ENCODE measurements at places on chromosomes 7 and 10.

DNA sequence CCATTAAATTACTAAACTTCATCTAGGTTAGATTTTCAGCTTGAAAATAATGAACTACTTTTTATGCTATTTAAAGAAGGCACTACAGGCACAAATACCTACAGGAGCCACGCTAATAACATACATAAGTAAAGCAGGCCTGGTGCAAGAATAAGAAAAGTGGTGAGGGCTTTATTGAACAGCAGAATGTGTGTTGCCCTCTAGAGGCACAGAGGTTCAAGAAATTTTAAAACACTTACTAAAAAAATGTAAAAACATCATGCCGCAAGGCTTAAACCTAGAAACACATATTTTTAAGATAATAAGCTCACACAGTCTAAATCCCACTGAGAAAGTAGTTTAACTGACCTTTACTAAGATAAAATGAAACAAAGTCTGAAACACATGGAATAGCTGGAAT lies 20.3 kb downstream of the CACUL1 start:
- DNase-seq: no peak

GRCh38 chr7:11817111-11817740 lies 14.8 kb downstream of the THSD7A start:
- no peak for DNase-seq

GRCh38 chr7:2897023-2897422 lies 52.9 kb upstream of the GNA12 start:
- DNase-seq: no peak

DNA sequence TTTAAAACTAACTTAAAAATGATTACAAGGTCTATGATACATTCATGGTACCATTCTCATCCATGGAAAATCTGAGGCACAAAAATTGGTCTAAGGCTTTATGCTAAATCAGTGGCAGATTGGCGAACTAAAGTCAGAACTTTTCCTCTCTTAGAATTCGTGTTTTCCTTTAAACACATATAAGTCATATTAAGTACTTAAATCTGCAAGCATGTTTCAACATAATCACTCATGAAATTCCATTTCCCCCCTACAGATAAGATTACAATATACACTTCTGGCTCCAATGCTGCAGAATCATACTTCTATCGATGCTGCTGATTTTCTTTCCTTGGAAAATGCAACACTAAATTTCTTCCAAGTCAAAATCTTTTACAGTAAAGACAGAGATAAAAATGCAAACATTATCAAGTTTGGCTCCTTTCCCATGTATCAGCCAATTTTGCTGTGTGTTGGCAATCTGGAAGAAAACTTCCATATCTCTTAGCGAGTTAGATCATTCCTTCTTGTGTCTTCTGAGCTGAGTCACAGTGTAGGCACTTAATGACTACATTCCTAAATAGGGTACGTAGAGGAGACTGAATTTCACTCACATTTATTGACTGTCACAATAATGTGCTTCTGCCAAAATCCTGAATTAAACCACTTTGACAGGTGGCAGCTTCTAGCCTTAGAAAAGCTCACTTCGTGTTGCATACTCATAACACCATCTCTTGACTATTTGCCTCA lies 76.4 kb upstream of the LRRC17 start:
- DNase-seq: peak; percentile 76

DNA sequence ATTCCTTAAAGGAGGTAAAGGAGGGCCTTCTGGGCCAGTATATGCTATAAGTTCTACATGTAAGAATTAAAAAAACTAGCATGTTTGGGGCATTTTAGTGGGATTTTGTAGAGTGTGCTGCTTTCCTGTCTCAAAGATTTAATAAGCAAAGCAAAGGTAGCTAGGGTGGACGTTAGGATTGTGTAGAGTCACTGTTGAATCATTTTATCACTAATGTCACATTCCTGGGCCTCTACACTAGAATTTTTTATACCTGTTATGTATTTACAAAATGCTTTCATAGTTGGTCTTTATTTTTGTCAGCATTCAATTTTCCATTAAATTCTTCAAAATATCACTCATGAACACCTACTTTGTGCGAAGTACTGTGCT lies 139.4 kb upstream of the PHYHIPL start:
- no peak for DNase-seq

GRCh38 chr10:124362568-124362967 lies 56.2 kb downstream of the OAT start:
- no peak for DNase-seq
